Esophagus squamous epithelium (tissue), 5 donors: ENCODE measurements at places on chromosomes 3 and 15. TPM values are rescaled to one million over a fixed set of nuclear protein-coding genes. Genes with fewer than 3 reads are reported as not detected.

The GOLGA6L10 gene
- total RNA-seq, result 10.9 TPM

The CCDC54 gene
- not detected for total RNA-seq

The CASR gene
- total RNA-seq, result not detected

The TBC1D2B gene
- 30.7 TPM for total RNA-seq

The SPATA12 gene
- total RNA-seq, result not detected

GRCh38 chr3:43854916-43855315, 164.2 kb downstream of the ABHD5 start:
- H3K27ac ChIP-seq, result no peak overlapping the region
- no peaks in the 10 kb centered on the region for H3K36me3 ChIP-seq
- no peaks in the 10 kb centered on the region for H3K4me1 ChIP-seq
- H3K27me3 ChIP-seq, result no peaks in the 10 kb centered on the region

DNA sequence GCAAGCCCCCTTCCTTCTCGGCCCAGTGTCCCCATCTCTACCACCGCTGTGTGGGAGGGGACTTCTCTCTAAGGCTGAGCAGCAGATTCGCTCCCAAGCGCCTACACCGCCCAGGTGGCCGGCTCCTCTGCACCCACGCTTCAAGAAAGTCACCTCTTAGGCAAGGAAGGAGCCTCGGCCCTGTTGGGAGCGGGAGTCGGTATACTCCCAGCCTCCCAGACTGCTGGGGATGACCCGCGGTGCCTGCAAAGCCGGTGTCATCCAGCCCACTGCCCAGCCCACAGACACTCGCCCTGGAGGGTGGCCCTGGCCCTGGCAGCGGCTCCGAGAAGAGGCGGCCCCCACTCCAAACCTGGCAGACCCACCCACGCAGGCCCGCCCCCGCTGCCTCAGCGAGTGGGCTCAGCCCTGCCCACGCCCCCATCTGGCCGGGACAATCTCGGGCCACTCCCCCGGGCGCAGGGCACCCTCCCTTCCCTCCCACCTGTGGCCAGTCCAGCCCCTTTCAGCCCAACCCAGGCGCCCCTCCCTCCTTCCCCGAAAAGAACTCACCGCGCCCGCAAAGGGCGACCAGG, 396 bp downstream of the CHRNB4 start:
- peak overlapping the region; percentile 54 for H3K27ac ChIP-seq
- H3K27me3 ChIP-seq, result no peaks in the 10 kb centered on the region
- peak overlapping the region; percentile 31 for H3K4me3 ChIP-seq
- no peak for DNase-seq
- H3K4me1 ChIP-seq, result peaks cover 18% of the 10 kb centered on the region
- H3K36me3 ChIP-seq, result no peaks in the 10 kb centered on the region

- H3K4me1 ChIP-seq, result no peaks in the 10 kb centered on the region
- no peaks in the 10 kb centered on the region for H3K27me3 ChIP-seq
- DNase-seq, result no peak
- H3K4me3 ChIP-seq, result no peak overlapping the region
- no peaks in the 10 kb centered on the region for H3K36me3 ChIP-seq
- no peak overlapping the region for H3K27ac ChIP-seq
Measured at GRCh38 chr3:38587548-38588131, 61.8 kb downstream of the SCN5A start.
